GM12878 (cell line): ENCODE measurements at places on chromosomes 4 and X. TPM values are rescaled to one million over a fixed set of nuclear protein-coding genes. Genes with fewer than 3 reads are reported as not detected.
A peak's percentile ranks its signal among the peaks of the same experiment; 100 is the strongest.

PTPN13 gene
- total RNA-seq = 58.9 and 61.2 TPM in 2 replicates

DNA sequence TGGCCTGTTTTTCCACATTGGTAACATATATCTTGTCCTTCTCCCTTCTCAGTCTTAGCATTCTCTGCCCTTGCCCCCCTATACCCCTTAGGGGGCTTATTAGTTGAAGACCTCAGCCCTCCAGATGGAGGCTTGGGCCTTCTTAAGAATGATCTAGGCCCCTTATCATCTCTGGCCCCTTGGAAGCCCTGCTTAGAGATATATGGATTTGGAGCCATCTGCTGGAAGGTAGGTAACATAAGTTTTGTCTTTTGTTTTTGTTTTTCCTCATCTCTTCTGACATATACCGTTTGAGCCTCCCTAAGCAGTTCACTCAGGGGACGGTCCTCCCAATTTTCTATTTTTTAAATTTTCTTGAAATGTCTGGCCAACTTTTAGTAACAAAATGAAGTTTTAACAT, 48.3 kb upstream of the NAP1L2 start:
- no peaks in the 10 kb centered on the region for H3K4me1 ChIP-seq
- H3K36me3 ChIP-seq = no peaks in the 10 kb centered on the region
- H3K27ac ChIP-seq = no peak overlapping the region
- H3K4me3 ChIP-seq = no peak overlapping the region

PAGE1 gene
- total RNA-seq = not detected in 2 replicates

GRCh38 chr4:149403081-149403480, 412.6 kb downstream of the IQCM start:
- no peak overlapping the region for H3K27ac ChIP-seq
- no peak overlapping the region for H3K4me3 ChIP-seq
- H3K4me1 ChIP-seq = no peaks in the 10 kb centered on the region
- no peak for DNase-seq

GRCh38 chrX:12210196-12210815, 72.0 kb downstream of the FRMPD4 start:
- H3K4me1 ChIP-seq = no peaks in the 10 kb centered on the region
- no peak overlapping the region for H3K4me3 ChIP-seq
- no peak overlapping the region for H3K27ac ChIP-seq
- DNase-seq = no peak
- H3K36me3 ChIP-seq = no peaks in the 10 kb centered on the region

DNA sequence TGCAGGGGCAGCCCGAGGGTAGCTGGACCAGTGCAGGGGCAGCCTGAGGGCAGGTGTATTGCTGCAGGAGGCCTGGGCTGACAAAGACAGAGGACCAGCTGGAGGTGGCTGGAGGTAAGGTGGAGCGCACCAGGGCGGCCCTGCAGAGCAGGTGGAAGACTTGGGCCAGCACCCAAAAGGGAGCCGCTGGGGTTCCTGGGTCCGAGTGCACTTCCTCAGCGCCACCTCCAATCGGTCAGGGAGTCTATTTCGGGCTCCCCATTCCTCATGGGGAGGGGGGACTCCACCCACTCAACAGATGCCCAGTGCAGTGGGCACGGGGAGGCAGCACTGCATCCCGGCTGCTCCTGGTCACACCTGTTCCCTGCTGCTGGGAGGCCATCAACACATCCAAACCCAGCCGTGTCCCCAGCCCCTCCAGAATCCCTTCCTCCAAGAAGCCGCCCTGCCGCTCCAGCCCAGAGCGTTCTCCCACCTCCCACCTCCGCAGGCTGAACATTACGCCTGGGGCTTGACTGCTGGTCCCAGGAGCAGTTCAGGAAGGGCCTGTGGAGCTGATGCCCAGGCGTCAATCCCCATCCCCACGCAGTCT, 1.5 kb downstream of the LRPAP1 start:
- H3K4me3 ChIP-seq = peak overlapping the region; percentile 87
- peaks cover 13% of the 10 kb centered on the region for H3K4me1 ChIP-seq
- no peaks in the 10 kb centered on the region for H3K27me3 ChIP-seq
- no peaks in the 10 kb centered on the region for H3K36me3 ChIP-seq

DNA sequence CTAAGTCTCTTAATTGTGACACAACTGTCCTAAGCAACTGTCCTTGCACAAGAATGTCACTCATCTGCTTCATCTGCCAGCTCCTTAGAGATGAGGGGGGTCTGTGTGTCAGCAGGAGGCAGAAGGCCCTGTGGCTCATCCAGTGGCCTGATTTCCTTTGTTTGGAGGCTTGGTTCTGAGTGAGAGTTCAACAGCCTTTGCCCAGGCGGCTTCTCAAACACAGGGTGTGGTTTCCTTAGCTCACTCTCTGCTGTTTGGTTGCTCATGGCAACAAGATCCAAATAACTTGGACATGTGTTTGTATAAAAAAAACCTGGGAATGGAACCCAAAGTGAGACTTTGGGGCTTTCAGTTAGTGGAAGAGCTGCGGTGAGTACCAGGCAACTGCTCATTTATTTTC, 46.6 kb downstream of the MAP7D3 start:
- H3K27ac ChIP-seq = no peak overlapping the region
- H3K27me3 ChIP-seq = no peaks in the 10 kb centered on the region; the same call in 1 of the 2 replicates
- H3K36me3 ChIP-seq = no peaks in the 10 kb centered on the region
- no peak overlapping the region for H3K4me3 ChIP-seq
- H3K4me1 ChIP-seq = no peaks in the 10 kb centered on the region

DNA sequence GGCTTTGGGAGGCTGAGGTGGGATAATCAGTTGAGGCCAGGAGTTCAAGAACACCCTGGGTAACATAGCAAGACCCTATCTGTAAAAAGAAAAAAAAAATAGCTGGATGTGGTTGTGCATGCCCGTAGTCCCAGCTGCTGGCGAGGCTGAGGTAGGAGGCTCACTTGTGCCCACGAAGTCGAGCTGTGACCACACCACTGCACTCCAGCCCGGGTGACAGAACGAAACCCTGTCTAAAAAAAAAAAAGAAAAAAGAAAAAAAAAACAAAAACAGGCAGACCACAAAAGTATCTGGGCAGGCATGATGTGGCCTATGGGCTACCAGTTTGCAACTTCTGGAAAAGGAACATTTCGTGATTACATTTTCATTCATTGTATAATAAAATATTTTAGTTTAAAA, 38.1 kb upstream of the RASGEF1B start:
- no peak overlapping the region for H3K27ac ChIP-seq
- H3K4me1 ChIP-seq = no peaks in the 10 kb centered on the region

GRCh38 chr4:61376301-61376700, 176.2 kb downstream of the ADGRL3 start:
- no peak overlapping the region for H3K27ac ChIP-seq
- no peaks in the 10 kb centered on the region for H3K27me3 ChIP-seq
- H3K4me3 ChIP-seq = no peak overlapping the region
- H3K36me3 ChIP-seq = no peaks in the 10 kb centered on the region

DNA sequence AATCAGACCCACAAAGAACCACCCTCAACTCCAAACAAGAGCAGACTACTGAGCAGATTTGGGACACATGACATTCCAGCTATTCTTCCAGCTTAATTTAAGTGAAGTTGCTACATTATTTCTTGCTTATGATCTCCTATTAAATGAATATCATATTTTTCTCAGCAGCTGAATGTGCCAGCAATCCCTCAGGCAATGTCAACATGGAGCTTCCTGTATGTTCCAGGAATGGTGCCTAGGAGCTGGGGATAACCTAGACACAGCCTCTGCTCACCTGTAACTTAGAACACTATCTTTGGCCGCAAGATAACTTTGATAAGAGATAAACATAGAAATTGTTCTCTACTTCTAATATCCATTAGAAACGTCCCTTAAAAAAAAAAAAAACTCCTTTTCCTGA, 274.4 kb upstream of the RASGEF1B start:
- no peak overlapping the region for H3K4me3 ChIP-seq
- no peaks in the 10 kb centered on the region for H3K36me3 ChIP-seq
- H3K27me3 ChIP-seq = no peaks in the 10 kb centered on the region
- no peak overlapping the region for H3K27ac ChIP-seq
- DNase-seq = no peak
- no peaks in the 10 kb centered on the region for H3K4me1 ChIP-seq

GPM6B gene
- total RNA-seq = 0.21 TPM in 1 of 2 replicates, not detected in the other

CPEB2 gene
- 8.3 and 9.9 TPM in 2 replicates for total RNA-seq

GRCh38 chrX:45669715-45670340, 469.2 kb upstream of the DIPK2B start:
- no peak overlapping the region for H3K4me3 ChIP-seq
- H3K27ac ChIP-seq = no peak overlapping the region
- DNase-seq = no peak
- H3K36me3 ChIP-seq = no peaks in the 10 kb centered on the region
- no peaks in the 10 kb centered on the region for H3K27me3 ChIP-seq

FAM53A gene
- total RNA-seq = 0.77 and 0.87 TPM in 2 replicates

- no peak overlapping the region for H3K4me3 ChIP-seq
- H3K27me3 ChIP-seq = no peaks in the 10 kb centered on the region
- H3K36me3 ChIP-seq = peaks cover 1% of the 10 kb centered on the region; the same call in 1 of the 2 replicates
- no peak overlapping the region for H3K27ac ChIP-seq
- peaks cover 7% of the 10 kb centered on the region; the same call in 1 of the 2 replicates for H3K4me1 ChIP-seq
These were observed 62.0 kb downstream of the ZNF827 start for GRCh38 chr4:145876531-145877180.

RBM47 gene
- 43.0 and 45.0 TPM in 2 replicates for total RNA-seq

DNA sequence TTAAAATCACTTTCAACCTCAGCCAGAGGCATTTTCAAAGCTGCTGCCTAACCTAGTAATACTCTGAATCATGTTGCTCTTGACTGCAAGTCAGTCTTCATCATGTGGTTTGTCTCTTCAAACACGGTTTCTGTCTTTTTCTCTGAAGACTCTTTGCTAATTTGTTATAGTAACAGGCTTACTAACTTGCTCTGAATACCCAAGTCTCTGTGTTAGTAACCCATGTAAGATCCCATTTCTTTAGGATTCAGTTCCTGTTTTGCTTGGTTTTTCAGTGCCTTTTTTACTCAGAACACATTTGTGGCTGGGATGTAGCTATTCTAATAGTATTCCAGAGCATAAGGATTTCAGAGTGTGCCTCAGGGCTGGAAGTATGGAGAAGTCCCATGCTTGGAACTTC, 1450.6 kb upstream of the IGFBP7 start:
- DNase-seq = no peak
- H3K27ac ChIP-seq = no peak overlapping the region
- no peaks in the 10 kb centered on the region for H3K36me3 ChIP-seq
- H3K4me3 ChIP-seq = no peak overlapping the region
- H3K27me3 ChIP-seq = no peaks in the 10 kb centered on the region
- no peaks in the 10 kb centered on the region for H3K4me1 ChIP-seq

- no peaks in the 10 kb centered on the region for H3K27me3 ChIP-seq
- no peak for DNase-seq
- no peak overlapping the region for H3K27ac ChIP-seq
- H3K36me3 ChIP-seq = no peaks in the 10 kb centered on the region
- no peaks in the 10 kb centered on the region for H3K4me1 ChIP-seq
These were observed 32.1 kb upstream of the MTNR1A start for GRCh38 chr4:186587416-186588018.

DRP2 gene
- 0.18 and 0.24 TPM in 2 replicates for total RNA-seq
